ENCODE measurements at places on chromosomes 3 and 15. TPM values are rescaled to one million over a fixed set of nuclear protein-coding genes. Genes with fewer than 3 reads are reported as not detected.

TRPM1 gene
- 0.10 TPM for total RNA-seq

DNA sequence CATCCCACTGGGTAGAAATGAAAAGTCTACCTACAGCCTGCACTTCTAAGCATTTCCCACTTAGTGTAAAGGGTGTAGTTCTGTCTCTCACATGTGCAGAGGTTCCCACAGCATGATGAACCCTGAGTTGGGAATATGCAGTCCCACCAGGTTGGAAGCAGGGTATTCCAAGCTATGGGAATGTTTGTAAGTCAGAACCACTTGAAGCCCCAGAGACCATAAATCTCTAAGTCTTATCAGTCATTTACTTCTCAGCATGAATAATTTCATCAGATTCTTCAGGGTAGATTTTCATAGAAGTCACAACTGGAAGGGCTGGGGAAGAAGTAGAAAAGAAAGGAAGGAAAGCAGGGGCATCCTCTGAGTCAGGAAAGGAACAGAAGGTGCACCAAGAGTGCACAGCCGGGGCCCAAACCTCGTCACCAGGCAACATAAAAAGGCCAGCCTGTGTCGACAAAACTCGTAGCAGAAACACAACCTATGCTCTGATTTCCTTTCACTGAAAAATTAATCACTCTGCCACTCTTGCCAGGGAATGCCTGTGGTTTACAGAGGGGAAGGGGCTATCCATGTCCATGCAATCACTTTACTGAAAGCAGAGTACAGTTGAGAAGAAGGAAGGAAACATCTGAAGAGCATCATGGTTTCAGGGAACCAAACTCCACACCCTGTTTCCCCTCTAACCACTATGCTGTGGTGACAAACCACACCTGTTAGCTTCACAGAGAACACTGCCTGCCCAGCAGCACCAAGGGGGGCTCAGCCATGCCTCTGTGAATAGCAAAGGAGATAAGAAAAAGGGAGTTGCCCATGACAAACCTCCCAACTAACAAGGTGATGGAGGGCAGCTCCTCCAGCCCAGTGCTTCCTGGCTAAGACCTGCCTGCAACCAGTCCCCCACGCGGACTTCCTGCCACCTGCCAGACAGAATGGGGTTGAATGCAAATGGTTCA is 40.5 kb downstream of the SH3BP5 start:
- DNase-seq, result no peak

FOXB1 gene
- not detected for total RNA-seq

CX3CR1 gene
- total RNA-seq, result 0.43 TPM

- no peak for DNase-seq
These were observed 1.4 kb upstream of the SACM1L start for GRCh38 chr3:45687828-45688193.

SECISBP2L gene
- total RNA-seq, result 21.0 TPM

DNA sequence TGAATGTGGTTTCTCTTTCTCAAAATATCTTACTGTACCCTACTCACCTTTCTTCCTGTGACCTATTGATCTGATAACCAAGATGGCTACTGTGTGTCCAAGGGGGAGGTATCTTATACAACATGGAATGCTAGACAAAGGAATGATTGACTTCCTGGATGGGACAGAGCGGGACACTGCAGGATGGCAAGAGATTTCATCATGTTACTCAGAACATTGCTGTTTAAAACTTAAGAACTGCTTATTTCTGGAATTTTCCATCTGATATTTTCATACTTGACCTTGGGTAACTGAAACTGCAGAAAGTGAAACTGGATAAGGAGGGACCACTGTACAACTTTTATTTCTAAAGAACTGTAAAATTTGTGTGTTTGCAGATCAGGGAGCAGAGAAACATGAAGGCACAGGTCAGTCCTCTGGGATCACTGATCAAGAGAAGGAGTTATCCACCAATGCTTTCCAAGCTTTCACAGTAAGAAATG is 18.5 kb downstream of the CNOT10 start:
- DNase-seq, result no peak
